ENCODE measurements at places on chromosomes 7 and 10.

DNA sequence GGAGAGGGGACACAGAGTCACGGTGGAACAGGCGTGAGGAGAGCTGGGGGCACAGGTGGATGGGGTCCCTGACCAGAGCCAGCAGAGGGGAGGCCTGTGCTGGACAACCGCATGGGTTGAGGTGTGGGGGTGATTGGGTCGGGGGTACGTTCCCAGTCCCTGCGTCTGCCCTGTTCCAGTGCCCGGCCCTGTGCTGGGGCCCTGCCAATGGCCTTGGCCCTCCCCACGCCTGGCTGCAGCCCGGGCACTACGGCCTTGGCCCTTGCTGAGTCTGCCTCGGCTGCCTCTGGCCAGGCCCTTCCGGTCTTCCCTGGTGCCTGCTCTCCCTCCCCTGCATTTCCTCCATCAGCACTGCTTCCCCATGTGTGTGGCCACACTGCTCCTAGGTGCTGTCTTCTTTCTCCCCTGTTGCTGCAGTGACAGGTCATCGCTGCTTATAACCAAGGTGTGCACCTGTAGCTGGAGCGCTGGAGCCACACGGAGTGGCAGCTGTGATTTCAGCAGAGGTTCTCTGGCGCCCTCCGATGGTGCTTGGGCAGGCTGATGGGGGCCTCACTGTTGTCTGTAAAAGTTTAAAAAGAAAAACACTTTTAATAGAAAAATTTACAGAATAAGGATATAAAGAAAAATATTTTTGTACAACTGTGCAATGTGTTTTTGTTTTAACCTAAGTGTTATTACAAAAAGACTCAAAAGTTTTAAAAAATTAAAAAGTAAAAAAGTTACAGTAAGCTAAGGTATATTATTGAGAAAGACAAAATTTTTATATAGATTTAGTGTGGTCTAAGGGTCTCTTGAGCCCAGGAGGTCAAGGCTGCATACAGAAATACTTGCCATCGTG is 45.2 kb upstream of the BHLHA15 start:
- no peak for DNase-seq

GRCh38 chr7:97008275-97008917 is 3.0 kb downstream of the DLX6 start:
- no peak for DNase-seq

DNA sequence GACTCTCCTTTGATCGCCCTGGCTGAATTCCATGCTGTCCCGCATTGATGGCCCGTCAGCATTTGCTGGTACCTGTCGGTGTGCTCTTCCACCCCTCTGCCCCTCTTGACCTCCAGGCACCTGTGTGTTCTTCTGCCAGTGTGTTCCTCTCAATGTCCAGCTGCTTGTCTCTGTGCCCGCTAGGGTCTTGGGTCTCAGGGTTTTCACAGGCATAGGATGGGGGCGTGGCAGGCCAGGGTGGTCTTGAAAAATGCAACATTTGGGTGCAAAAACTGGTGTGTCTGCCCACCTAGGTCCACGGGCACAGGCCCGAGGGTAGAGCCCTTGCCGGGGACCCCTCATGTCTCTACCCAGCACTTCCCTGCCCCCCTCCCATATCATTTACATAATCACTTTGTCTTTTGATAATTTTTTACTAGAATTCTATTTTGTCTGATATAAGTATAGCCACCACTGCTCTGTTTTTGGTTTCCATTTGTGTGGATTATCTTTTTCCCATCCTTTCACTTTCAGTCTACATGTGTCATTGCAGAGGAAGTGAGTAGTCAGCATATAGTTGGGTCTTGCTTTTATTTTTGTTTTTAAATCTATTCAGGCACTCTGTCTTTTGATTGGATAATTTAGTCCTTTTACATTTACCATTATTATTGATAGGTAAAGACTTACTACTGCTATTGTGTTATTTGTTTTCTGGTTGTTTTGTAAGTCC is 46.6 kb upstream of the ADRA2A start:
- DNase-seq: peak; percentile 39

DNA sequence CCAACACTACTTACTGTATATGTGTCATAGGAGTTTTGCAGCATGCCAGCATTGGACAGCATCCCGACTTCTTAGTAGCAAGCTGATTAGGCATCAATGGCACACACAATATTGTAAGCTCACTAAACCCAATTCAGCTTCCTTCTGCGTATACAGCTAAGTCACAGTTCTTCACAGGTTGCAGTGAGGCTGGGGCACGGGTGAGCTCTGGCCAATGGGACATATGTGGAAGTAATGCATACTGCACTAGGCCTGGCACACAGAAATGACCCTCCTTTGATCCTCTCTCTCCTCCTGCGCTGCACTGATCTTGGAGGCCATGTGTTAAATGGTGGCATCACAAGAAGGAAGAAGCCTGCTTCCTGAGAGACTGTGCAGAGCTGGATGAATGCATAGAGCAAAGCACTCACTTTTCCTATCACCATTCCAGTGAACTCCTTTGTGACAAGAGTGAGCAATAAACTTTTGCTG is 11.9 kb downstream of the RAB11FIP2 start:
- DNase-seq: no peak

DNA sequence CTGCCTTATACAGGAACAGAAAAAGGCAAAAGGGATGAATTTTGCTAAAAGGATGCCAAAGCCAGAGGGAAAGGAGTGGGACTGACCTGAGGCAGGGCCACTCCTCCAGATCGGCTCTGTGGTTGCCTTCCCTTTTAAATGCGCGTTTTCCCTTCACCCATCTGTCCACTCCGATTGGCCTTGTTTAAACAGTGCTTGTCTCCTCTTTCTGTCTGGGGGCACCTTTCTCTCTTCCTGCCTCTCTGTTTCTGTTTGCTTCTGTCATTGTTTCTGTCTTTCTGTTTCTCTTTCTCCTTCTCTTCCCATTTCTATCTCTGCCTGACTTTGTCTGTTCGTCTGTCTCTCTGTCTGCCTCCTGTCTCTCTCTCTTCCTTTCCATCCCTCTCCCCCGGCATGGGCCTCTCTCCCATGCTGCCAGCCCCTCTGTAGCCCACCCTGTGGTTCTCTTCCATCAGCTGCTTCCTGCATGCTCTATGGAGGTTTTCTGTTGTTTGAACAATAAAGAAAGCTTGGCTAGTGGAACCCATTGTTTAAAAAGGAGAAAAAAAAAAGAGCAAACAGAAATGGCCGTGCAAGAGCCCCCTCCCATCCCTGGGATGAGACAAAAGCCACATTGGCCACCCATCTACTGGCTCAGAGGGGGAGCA is 29.5 kb upstream of the HSPB1 start:
- DNase-seq: no peak

DNA sequence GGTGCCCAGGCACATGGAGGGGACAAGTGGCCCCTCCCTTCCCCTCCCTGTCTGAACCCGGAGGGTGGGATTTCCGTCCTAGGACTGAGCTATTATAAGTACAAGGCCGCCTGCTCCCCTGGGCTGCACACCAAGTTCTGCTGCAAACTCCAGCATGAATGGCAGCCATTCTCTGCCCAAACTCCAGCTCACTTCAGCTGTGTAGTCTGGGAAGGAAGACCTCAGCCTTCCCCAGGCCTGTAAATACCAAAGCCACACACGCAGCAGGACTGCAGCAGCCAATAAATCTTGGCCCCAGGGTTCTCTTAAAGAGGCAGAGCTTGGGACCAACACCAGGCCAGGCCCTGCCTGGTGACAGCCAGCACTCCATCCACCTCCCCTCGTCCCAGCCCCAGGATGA is 291.3 kb upstream of the ZMIZ1 start:
- no peak for DNase-seq

DNA sequence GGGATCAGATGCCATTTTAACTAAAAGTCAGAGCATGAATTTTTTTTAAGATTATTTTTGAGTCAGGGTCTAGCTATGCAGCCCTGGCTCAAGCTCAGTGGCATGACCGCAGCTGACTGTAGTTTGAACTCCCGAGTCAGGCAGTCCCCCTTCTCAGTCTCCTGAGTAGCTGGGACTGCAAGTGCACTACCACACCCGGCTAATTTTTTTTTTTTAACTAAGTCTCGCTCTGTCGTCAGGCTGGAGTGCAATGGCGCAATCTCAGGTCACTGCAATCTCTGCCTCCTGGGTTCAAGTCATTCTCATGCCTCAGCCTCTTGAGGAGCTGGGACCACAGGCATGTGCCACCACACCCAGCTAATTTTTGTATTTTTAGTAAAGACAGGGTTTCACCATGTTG is 7.8 kb downstream of the TAS2R41 start:
- no peak for DNase-seq

DNA sequence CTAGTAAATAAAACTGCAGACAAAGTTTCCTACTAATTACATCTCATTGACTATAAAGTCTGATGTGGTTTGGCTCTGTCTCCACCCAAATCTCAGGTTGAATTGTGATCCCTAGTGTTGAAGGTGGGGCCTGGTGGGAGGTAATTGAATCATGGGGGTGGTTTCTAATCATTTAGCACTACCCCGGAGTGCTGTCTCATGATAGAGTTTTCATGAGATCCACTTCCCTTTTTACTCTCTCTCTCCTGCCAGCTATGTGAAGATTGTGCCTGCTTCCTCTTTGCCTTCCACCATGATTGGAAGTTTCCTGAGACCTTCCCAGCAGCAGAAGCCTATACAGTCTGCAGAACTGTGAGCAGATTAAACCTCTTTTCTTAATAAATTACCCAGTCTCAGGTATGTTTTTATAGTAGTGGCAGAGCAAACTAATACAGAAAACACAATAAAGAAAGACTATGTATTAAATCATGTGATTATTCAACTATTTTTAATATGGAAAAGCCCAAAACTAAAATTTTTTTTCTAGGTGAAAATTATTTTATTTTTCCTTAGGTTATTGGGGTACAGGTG is 232.1 kb downstream of the FZD1 start:
- no peak for DNase-seq

GRCh38 chr7:1083729-1084657 is 3.9 kb upstream of the GPER1 start:
- no peak for DNase-seq

DNA sequence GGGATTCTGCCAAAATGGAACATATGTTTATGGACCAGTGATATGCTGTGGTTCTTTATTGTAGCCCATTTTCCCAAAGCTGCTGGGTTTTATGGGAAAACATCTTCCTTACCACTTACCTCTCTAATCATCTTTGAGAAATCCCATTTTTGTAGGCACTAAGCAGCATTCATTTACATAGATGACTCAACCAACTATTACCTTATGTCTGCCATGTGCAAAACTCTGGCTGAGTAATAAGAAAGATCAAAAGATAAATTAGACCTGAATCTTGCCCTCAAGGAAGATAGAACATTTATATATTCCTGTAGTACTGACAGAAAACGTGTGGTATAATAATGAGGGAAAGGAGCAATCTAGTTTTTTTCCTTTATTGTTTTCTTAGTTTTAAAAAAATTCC is 24.3 kb downstream of the CBLL1 start:
- no peak for DNase-seq

DNA sequence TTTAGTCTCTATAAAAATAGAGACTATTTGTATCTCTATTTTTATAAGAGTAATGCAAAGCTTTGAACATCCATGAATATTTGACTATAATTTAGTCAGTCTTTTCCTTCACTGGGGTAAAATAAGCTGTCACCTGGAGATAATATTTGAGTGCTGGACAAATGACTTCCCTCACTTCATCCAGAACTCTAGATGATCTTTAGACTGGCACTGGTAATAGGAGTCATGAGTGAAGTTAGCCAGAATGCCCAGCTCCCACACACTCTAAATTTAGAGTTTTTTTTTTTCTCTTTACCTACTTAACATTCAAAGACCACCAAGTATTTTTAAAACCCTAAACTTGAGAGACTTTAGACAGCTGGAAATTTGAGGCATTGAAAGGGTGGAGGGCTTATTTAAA is 100.7 kb downstream of the LSMEM1 start:
- DNase-seq: no peak

DNA sequence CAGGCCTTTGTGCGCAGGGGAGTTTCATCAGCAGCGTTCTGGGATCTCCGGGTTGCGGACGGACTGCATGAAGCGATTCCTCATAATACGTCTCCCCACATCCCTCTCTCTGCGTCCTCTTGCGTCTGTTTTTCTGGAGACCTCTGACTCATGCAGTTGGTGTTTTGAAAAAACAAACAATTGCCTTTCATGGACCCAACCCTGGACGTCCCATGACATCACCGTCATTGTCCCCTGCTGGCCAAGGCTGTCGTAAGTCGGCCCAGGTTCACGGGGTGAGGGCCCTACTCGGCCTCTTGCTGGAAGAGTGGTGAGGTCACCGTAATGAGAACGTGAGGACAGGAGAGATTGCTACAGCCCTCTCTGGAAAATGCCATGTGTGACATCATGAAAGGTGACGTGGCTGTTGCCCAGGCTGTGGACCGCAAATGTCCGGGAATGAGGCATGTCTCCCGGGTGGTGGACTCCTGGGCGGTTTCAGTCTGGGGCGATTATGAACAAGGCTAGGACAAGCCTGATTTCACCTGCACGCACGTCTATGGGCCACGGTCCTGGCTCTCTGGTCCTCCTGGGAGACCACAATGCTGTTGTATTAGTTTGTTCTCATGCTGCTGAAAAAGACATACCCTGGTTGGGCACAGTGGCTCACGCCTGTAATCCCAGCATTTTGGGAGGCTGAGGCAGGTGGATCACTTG is 9.8 kb upstream of the MAFK start:
- no peak for DNase-seq

- DNase-seq: no peak
Measured at GRCh38 chr7:53191836-53192443, 156.5 kb downstream of the POM121L12 start.

- DNase-seq: no peak
Measured at GRCh38 chr10:89535171-89536012, at the start of gene SLC16A12. SLC16A12 (minus strand) TSS chr10:89535594; CDS start chr10:89462578, 73,016 bp downstream.

GRCh38 chr10:67785098-67785497 is 52.9 kb downstream of the DNAJC12 start:
- DNase-seq: no peak

DNA sequence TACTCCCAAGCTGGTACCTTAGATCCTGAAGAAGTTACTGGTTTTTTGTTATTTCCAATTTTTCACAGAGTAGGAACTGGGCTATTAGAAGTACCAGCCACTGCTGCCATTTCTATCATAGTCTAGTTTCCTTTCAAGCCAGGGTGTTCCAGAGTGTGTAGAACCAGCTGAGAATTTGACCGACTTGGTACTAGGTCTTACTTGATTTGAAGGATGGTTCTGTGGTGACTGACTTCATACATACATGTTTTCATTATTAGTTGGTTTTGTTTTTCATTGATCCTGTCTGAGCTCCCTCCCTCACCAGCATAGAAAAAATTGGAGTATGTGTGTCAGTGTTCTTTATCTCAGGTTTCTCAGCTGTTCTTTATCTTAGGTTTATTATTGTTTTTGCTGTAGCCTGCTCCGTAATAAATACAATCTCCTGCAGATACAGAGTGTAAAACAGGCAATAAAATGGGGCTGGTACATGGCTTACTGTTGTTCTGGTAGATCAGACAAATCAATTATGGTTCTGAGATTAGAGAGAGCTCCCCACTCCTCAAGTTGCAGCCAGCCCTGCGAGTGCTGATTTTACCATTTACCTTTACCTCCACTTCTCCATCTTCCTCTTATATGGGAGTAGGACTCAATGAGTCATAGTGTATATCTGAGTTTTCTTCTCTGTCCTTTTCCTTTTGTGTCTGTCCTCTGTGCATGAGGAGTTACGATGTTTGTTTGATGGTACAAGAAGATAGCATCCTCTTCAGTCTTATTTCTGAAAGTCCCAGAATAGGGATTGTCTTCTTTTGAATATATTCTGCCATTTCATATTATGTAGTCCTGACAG is 122.6 kb downstream of the LRRC4 start:
- no peak for DNase-seq
